ENCODE measurements at places on chromosomes 12 and 14.

DNA sequence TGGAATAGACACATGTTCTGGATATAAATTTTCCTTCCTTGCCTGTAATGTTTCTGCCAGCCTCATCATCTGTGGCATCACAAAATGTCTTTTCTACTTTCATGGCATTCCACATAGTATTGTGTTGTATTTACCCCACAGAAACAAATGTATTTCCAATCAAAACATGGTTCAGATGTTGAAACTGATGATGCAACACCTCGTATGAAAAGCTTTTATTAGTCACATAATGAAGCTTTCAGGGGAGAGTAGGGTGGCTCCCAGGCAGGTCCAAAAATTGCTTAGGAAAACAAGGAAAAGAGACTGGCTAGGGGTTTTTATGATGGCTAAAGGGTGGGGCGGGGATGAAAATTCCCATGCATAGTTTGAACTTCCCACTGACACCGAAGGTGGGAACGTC lies 29.1 kb upstream of the ZNF641 start:
- DNase-seq: no peak

GRCh38 chr12:52079576-52080402 lies at the start of gene SMIM41:
Gene SMIM41 (plus strand): TSS chr12:52079704. CDS start chr12:52079780, 76 bp downstream.
- DNase-seq: no peak

GRCh38 chr14:105161964-105162668 lies 6.5 kb downstream of the JAG2 start:
- DNase-seq: no peak

- DNase-seq: no peak
These were observed at the start of gene C14orf93 for GRCh38 chr14:23009939-23010726. Gene C14orf93 (minus strand): TSS chr14:23010143. CDS start chr14:22999023, 11,120 bp downstream.

GRCh38 chr14:96422992-96423391 lies 31.1 kb downstream of the AK7 start:
- DNase-seq: no peak

DNA sequence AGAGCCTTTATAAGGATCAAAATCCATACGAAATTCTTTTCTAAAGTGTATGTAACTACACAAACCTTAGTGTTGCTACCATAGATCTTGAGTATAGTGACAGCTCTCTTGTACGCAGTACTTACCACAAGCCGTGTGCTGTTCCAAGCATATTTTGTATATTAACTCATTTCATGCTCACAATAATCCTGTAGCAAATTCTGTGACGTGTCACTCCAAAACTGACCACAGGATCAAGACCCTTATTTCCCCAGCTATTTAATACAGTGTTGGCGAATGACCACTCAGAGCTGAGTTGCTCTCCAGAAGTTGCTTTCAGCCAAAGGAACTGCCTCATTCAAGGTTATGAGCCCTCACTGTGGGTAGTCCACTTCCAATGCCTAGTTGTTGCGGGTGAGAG lies 169.8 kb downstream of the BTG1 start:
- no peak for DNase-seq

- no peak for DNase-seq
These were observed 25.4 kb upstream of the PELI2 start for GRCh38 chr14:56092763-56093162.

DNA sequence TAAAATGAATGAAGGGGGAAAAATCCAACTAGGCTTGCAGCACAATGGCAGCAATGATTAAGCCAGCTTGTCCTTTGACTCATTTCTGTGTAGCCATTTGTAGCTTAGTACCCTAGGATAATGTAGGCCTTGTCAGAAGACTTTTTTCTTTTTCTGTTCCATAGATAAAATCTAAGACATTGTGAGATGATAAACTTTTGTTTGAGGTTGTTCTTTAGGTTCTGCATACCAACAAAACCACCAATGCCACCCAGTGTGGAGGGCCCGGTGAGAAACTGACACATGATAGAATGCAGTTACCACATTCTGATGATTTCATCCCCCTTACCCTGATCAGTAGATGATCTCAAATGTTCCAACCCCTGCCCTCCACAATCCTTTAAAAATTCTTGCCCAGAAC lies 6.6 kb upstream of the KLRD1 start:
- no peak for DNase-seq

DNA sequence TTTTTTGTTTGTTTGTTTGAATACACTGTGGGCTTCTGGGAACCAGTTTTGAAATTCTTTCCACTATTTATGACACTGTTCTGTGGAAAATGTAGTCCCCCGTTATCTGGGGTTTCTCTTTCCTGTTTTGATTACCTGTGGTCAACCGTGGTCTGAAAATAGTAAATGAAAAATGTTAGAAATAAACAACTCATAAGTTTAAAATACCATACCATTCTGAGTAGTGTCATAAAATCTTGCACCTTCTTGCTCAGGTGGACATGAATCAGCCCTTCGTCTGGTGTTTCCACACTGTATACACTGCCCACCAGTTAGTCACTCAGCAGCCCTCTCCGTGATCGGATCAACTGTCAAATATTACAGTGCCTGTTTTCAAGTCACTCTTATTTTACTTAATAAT lies 5.1 kb upstream of the PAPOLA start:
- no peak for DNase-seq

DNA sequence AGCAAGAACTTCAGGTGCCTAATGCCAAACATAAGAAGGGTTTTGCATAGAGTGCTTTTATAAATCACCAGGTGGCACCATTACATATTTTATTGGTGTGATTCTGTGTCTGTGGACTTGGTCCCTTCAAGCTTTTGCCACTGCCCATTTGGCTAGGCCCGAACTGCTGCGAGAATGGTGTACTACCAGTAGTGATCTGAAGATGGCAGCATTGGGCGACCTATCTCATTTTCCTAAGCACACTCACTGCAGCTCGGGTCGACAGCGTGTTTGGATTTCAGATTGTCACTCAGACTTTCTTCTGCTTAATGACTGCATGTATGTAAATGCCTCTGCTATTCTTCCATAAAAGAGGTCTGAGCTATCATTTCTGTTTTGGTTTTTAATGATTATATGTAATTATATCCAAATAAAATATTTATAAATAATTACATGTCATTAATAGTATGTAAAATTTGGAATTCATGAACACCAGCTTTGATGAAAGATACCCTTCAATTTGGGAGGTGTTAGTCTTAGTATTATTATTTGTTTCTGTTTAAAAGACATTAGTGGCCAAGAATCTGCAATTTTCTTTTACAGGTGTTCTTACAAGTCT lies 78.5 kb downstream of the TPH2 start:
- DNase-seq: no peak

DNA sequence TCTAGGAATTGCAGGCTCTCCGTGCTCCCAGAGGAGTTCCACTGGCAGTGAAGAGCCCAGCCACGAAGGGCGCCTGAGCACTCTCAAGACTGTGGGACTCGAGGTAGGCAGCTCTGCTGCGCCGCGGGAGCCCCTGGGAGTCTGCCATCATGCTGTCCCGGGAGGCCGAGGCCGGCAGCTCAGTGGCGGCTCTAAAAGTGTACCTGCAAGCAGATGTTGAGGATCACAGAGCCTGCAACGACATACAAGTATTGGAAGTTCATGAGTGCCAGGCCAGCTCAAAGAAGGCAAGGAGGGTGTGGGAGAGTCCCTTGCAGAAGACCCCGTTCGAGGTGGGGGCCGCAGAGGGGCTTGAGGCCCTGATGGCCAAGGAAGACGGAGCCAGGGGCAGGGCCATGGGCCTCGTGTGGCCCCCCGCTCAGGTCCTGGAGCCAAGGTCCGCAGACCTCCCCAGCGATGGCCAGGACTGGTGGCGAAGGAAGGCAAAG lies 62.7 kb downstream of the MUCL1 start:
- DNase-seq: no peak

DNA sequence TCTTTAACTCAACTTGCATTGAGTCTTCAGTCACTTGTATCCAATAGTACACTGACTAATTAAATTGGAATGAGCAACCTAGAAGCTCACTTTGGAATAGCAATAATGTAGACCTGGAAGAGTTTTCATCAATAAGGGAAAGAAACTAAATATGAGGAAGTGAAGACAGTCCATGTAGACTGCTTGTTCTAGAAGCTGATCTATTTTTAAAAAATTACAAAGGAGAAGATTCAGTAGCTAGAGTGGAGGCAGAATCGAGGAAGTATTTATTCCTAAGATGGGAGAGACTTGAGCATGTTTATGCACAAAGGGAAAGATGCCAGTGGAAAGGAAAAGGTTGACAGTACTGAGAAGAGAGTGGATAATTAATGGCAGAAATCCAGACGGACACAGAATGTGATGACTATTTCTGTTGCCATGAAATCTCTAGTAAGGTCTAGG lies 156.3 kb upstream of the PDE3A start:
- no peak for DNase-seq

DNA sequence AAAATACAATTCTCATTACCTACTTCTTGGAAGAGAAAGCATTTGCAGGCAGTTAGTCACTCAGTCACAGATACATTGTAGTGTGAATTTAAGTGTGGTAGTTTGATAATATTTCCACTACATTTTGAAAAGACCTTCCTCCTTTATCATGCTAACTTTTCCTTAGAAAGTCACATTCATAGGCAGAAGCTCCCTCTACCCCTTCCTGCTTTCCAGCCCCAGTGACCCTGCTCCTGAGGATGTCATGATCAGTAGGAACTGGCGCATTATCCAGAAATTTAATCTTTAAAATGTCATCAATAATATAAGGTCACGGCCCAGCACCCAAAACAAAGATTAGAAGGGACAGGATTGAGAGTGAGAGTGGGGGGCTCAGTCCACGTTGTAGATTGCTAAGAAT lies 707.4 kb upstream of the STXBP6 start:
- no peak for DNase-seq

DNA sequence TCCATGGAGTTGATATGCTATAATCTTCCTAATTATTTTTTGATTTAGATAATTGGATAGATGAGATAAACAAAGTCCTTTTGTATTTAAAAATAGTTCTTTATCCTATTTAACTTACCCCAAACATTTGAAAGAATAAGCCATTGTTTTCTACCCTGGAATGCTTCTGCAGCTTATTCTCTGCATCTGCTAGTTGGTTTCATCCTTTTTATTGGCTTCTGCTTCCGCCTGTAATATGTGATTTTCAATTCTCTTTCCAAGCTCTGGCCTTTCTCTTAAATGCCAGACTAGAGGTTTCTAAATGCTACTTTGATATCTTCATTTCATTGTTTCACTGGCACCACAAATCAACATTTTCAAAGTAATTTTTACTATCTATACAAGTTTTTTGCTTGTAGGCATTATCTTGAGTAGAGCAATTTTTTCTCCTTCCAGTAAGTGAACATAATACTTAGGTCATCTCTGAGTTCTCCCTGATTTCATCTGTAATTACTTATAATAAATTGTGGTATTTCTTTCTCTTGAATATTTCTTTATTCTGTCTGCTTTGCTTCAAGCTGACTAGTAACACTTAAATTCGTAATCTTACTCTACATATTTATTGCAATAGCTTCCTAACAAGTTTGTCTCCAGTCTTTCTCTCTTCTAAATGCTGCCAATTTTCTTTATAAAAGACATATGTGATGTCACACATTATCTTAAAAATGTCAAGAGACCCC lies 958.4 kb downstream of the SLC6A15 start:
- DNase-seq: no peak

DNA sequence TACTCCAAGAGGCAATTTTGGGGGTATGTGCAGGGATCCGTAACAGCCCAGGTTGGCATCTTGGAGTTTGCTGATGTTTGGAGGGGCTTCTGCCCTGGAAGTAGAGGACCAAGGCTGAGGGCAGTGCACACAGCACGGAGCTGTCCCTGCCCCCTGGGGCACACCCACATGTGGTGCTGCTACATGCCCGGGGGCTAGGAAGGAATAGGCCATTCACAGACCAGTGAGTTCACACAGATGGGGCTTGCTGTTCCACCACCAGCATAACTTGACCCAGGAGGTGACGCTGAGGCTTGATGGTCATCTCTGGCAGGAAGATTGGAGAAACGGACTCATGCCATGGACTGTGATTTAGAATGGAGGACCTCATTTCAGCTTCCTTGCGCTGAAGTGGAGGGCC lies 231.1 kb upstream of the FKBP4 start:
- no peak for DNase-seq

GRCh38 chr14:73747379-73748211 lies 33.4 kb upstream of the PNMA1 start:
- DNase-seq: no peak

- no peak for DNase-seq
These were observed 185.3 kb upstream of the FBXO33 start for GRCh38 chr14:39617537-39617936.

- DNase-seq: no peak
These were observed 13.0 kb downstream of the SCNN1A start for GRCh38 chr12:6362403-6362802.

DNA sequence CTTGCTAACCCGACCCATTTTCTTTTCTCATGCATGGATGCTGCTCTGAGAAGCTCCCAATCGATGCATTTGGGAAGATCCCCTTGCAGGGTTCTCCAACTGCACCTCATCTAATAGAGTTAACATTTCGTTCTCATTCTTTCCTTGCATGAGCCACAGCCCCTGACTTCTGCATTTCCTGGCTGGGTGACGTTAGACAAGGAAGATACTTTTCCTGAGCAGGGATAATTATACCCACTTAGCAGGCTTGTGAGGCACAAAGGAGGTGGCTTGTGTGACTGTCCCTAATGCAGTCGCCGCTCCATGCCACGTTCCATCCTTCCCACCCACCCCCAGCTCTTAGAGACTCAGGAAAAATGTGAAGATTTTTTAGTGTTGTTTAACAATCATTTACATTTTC lies 195.1 kb downstream of the CHST11 start:
- no peak for DNase-seq

DNA sequence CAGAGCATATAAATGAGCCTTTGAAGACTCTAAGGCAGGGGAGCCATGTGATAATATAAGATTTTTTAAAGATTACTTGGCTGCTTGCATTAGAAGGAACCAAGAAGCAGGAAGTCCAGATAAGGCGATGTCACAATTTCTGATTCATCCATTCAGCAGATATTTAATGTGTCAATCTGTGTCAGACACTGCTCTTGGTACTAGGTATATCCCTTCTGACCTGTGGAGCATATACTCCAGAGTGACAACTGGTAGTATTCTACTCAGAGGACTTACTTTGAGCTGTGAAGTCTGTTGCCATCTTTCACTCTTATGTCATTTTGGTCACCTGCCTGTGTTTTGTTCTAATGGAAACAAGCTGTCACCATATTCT lies 10.7 kb downstream of the EID3 start:
- DNase-seq: no peak

All from cortex of kidney (tissue), 1 donor.